ENCODE measurements at places on chromosomes 13 and 19.

DNA sequence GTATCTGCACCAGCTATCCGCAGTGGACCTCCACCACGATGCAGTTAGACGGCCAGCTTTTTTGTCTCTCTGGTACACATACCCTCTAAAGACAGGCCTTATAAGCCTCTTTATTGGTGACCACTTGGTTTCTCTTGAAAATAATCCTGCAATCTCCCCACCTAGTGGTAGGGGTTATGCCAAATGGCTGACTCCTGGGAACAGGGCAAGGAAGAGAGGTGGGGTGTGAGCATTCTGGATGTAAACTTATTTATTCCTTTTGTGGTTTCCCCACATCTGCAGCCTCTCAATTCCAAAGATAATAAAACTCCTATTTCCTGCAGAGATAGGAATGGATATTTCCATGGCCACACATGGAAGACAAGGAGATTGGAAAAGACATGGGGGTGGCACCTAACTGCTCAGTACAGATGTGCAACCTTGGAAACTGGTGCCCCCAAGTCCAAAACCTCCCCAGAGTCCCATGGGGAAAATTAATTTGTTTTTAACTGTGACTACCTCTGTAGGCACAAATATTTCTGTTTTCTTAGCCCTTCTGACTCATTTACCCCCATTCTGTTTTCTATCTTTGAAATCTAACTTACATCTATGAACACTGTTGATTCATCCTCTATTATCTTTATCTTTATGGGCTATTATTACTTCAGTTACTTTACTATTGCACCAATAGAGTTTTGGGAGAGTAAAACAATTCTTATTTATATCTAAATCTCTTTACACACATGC is 112.7 kb upstream of the TSHZ3 start:
- DNase-seq, result peak; percentile 51

DNA sequence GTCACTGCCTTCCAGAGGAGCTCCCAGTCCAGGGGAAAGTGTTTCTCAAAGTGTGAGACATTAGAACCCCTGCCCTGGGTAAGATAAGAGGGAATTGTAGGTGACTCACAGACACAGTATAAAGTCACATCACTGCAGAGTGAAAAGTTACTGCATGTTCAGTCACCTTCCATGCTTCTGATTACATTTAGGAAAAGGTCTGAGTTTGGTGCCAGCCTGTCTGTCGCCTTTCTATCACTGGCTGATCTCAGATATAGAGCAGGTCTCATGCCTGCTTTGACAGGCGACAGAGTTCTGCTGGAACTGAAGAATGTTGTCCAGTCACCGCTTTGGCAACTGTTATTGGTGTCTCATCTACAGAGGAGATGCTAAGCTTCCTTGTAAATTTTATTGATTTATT is 1078.6 kb downstream of the UQCRFS1 start:
- DNase-seq, result no peak

GRCh38 chr19:33024398-33024797 is 40.3 kb downstream of the RHPN2 start:
- no peak for DNase-seq

- peak; percentile 46 for DNase-seq
Measured at GRCh38 chr19:31675193-31675913, 326.1 kb upstream of the TSHZ3 start.

GRCh38 chr19:19152668-19153384 is 14.5 kb upstream of the TMEM161A start:
- DNase-seq, result no peak

GRCh38 chr19:44608391-44608821 is 5.0 kb upstream of the IGSF23 start:
- DNase-seq, result peak; percentile 23

DNA sequence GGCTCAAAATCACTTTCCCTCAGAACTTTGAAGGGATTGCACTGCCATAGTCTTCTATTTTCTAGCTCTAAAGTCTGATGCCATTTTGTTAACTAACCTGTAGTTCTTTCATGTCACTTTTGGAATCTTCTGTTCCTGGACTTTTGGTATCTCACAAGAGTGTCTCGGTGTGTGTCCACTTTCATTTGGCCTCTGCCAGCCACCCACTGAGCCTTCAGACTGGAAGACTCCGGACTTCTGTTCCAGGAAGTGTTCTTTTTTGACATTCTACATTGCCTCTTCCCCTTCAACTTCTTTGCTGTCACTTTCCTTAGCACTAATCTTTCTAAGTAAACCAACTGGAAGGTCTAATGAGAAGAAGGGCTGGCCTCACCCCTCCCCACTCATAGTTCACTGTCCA is 25.0 kb upstream of the LAMP1 start:
- DNase-seq, result no peak

- DNase-seq, result no peak
Measured at GRCh38 chr13:46712524-46712923, 84.4 kb downstream of the ESD start.

DNA sequence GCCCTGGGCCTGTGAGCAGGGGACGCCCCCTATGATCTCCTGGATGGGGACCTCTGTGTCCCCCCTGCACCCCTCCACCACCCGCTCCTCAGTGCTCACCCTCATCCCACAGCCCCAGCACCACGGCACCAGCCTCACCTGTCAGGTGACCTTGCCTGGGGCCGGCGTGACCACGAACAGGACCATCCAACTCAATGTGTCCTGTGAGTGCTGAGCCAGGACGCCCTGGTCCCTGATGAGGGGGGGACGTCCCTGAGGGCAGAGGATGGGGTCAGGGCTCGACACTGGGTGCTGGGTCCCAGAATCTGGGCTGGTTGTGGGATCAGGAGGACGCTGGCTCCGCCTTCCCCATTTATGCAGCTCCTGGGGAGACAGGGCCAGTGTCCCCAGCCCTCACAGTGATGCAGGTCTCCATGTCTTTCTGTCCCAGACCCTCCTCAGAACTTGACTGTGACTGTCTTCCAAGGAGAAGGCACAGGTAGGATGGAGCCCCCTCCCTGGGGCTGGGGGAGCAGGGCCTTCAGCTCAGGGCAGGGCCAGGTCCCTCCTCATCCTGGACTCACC is 2.5 kb downstream of the SIGLEC7 start:
- no peak for DNase-seq

DNA sequence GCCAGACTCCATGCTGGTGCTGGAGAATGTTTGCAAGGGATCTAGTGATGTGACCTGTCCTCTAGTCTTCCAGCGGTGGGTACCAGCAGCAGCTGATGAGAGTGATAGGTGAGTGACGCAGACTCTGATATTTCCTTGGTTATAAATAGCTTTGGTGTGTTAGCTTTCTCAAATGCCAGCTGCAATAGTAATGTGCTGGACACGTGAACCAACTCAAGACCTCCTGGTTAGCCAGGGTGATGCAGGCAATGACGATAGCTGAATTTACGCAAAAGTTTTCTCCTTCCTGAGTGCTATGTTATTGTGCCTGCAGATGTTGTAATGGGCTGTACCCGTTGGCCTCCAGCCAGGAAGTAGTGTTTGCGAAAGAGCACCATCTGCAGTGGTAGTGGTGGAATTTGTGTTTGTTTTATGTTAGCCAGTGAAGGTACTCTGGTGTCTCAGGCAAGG is 129.5 kb downstream of the CYSLTR2 start:
- DNase-seq, result peak; percentile 99

DNA sequence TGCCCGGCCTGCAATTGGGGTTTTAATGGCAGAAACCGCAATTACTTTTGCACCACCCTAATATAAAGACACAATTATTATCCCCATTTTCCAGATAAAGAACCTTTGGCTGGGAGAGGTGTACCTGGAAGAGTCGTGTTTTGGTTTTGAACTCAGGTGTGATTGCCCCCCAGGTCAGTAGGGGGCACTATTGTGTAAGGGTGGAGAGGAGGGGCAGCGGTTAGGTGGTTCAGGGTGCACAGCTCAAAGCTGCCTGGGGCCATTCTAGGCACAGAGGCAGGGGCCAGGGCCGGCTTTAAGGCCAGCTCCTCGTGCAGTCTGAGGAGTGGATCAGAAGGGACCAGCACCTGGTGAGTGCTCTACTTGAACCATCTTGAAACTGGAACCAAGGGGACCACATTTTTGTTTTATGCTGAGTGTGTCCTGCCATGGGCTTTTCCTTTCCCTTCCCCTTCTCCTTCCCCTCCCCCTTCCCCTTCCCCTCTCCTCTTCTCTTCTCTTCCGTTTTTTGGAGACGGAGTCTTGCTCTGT is 5.8 kb upstream of the FCGRT start:
- DNase-seq, result peak; percentile 68

- DNase-seq, result no peak
Measured at GRCh38 chr19:33220115-33220514, 5.5 kb downstream of the SLC7A10 start.

GRCh38 chr13:45537516-45537915 is 72.8 kb downstream of the COG3 start:
- DNase-seq, result no peak

DNA sequence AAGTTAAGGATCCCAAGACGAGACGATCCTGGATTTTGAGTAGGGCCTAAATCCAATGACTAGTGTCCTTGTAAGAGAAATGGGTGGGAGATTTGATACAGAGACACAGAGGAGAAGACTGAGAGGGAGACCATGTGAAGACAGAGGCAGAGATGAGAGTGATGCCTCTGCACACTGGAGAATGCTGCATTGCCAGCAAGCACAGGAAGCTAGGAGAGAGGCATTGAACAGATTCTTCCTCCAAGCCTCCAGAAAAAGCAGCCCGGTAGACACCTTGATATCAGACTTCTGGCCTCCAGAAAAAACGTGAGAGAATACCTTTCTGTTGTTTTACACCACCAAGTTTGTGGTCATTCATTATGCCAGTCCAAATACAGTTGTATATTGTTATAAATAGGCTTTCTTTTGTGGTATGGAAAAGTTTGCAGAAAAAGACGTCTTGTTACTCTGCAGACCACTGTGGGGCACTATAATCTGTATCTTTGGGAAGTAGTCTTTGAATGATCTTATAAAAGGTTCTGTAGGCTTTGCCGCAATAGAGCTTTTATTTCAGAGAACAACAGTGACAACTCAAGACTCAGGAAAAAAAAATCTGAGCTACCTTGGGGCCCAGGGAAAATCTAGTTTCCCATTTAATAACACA is 17.9 kb upstream of the RFC3 start:
- peak; percentile 72 for DNase-seq

GRCh38 chr19:30208436-30209060 is 163.6 kb upstream of the ZNF536 start:
- no peak for DNase-seq

DNA sequence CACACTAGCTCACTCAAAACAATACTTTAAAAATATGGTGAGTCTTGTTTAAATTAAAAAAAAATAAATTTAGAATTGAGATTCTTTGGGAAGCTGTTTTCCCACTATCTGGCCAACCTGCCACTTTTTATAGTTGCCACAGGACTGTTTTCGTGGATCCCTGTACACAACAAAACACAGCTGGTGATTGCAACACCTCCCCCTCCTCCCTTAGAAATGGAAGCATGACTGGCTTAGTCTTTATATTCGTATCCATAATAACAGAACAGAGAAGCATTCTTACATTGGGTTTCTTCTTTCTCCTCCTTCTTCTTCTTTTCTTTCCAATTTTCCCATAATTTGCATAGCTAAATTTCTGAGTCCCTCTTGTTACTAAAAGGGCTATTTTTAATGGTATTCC is 79.5 kb upstream of the GJB6 start:
- DNase-seq, result no peak

- no peak for DNase-seq
Measured at GRCh38 chr13:109569958-109570711, 216.2 kb downstream of the IRS2 start.

DNA sequence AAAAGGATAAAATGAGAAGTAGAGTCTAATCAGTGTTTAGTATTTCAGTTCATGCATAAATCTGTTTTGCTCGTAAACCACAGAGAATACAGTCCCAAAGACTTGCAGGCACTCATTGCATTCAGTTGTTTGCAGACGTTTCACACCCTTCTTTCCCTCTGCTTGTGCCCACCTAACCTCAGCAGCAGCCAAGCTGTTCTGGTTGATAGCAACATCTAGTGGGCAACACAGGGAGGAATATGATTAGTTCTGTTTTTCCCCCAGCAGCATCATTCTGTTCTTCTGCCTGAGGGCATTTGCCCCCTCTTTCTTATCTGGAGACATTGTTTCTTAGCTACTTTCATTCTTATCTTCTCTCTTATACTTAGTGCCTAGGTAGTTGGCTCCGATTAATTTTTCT is 135.6 kb downstream of the PAN3 start:
- peak; percentile 3 for DNase-seq

DNA sequence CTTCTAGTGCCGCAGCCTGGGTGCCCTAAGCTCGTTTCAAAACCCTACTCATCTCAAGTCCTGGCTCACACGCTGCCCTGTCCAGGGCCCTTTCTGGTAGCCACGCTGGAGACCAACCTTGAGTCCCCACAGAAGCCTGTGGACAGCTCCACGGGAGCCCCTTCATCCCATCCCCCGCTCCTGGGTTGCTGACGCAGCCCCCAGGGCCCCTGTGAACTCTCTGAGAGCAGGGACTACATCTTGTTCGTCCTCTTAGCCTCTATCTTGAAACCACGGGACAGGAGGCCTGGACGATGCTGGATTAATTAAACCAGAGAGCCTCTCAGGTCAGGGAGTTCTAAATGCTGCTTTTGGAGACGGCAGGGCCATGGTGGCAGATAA is 7.4 kb downstream of the MLLT1 start:
- no peak for DNase-seq

GRCh38 chr19:4692251-4693077 is 22.3 kb upstream of the MYDGF start:
- no peak for DNase-seq

- DNase-seq, result no peak
Measured at GRCh38 chr19:33784432-33784831, 12.2 kb upstream of the KCTD15 start.

DNA sequence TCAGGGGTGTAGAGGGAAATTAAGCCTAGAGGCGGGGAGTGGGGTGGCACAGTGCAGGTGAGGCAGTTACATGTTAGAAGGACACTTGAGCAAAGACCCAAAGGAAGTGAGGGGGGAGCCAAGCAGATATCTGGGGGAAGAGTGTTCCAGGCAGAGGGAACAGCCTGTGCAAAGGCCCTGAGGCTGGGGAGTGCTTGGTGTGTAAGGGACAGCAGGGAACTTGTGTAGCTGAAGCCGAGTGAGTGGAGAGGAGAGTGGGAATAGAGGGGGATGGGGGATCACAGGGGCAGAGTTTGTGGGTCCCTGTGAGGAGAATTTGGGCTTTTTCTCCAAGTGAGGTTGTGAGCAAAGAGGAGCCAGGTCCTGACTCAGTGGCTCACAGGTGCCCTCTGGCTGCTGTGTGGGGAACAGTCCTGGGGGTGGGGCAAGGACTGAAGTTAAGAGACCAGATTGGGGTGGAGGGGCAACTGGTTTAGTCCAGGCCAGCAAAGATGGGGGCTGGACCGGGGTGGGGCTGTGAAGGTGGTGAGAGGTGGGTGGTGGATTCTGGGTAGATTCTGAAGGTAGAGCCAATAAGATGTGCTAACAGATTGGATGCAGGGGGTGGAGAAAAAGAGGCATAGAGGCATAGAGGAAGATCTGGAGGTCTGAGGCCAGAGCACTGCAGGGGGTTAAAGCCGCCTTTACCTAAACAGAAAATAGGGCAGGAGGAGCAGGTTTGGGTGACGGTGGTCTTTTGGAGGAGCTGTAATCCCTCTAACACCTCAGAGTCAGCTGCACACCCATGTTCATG is 75.3 kb downstream of the CACNA1A start:
- DNase-seq, result peak; percentile 67

GRCh38 chr19:32202244-32202643 is 143.2 kb upstream of the ZNF507 start:
- DNase-seq, result no peak

All from cardiac fibroblast (primary cell).